Central memory CD8-positive, alpha-beta T cell (primary cell): ENCODE measurements at places on chromosomes 2 and 18.

DNA sequence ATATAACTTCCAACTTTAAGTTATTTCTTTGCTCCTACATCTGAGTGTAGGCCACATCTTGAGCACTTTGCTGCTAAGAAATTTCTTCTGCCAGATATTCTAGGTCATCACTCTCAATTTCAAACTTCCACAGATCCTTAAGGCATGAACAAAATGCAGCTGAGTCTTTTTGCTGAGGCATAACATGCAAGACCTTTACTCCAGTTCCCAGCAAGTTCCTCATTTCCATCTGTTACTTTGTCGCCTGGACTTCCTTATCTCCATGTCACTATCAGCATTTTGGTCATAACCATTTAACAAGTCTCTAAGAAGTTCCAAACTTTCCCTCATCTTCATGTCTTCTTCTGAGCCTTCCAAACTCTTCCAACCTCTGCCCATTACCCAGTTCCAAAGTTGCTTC is 1077.3 kb upstream of the TMEFF2 start:
- no peak for DNase-seq

DNA sequence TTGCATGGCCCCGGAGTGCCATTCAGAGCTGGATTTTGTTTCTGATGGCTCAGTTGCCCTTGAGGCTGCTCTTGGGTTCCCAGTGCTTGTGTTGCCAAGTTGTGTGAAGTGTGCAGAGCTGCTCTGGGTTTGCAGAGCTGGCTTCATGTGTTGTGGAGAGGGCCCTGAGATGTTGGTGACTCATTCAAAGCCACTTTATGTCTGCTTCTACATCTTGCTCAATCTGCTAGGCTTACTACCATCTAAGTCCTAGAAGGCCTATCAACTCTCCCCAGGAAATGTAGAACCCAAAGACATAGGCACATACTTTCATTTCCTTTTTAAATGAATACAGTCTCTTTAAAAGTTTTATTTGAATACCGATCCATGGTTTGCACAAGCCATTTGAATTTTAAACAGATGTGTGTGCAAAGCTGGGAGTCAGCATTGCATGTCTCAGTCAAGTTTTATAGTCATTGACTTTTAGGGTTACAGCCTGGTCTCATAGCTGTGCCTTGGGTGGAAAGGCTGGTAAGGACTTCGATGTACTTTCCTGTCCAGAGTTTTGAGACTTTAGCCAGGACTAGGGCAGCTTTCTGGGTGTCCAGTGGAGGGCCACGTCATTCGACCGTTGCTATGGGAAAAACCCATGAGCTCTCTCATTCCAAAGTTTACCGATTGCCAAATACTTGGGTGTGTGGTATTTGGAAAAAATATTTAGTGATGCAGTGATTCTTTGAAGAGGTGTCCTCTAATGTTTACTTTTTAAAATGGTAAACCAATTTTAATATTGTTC is 105.0 kb downstream of the LTBP1 start:
- no peak for DNase-seq

GRCh38 chr18:24220318-24220688 is 81.4 kb downstream of the CABYR start:
- no peak for DNase-seq

DNA sequence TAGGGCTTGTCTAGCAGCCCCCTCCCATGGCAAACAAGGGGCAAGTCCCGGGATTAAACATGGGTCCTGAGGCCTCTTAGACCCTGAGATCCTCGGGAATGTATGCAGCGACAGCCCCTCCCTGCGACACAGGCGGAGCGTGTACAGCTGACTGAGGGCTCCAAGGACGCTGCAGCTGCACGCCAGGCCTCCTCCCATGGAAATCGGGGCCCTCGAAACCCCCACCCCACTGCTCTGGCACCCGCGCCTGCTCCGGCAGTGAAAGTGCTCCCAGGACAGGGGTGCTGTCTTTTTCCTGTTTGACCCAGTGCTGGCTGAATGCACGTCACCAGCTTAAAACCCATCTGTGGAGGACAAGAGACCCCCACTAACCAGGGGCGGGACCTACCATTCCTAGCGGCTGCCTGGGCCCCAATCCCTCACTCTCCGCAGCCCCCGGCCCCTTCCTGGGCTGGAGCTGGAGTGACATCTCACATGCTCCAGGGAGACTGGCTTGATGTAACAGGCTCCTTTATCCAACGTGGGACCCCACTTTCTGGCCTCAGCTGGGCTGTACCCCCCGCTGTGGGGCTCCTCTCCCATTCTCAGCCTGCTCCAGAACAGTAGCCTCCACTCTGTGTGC is 247.7 kb downstream of the TWIST2 start:
- no peak for DNase-seq

DNA sequence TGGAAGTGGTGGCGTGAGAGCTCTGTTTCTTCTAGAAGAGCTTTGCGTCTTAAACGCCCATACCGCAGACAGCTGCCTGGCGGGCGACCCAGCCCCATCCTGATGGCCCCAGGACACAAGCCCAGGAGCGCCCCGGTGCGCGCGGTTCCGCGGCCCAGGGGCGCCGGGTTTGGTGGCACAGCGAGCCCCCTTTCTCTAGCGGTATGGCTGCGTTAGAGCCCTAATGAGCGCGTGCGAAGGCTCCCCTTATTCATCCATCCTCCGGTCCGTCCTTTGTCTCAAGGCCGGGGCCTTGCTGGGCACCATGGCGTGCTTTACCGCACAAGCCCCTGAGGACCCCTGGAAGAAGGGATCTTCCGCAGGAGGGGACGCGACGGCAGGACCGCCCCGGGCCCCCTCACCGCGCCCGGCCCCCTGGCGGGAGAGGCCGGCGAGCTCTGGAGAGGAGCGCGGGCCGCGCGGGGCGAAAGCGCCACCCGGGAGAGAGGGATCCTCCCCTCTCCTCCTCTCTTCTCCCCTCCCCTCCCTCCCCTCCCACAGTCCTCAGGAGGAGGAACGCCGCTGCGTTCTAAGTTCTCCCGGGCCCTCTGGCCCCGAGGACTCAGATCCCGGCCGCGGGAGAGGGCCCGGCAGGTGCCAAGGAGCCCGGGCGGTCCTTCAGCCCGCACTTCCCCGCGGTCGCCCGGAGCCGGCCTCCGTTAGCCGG is 626 bp upstream of the SLC1A4 start:
- DNase-seq: peak; percentile 22

GRCh38 chr2:44291281-44292248 is 16.3 kb downstream of the SLC3A1 start:
- DNase-seq: no peak

GRCh38 chr2:57728691-57729090 is 317.9 kb upstream of the VRK2 start:
- no peak for DNase-seq

- DNase-seq: no peak
Measured at GRCh38 chr2:85933753-85934594, 45.2 kb upstream of the ST3GAL5 start.

DNA sequence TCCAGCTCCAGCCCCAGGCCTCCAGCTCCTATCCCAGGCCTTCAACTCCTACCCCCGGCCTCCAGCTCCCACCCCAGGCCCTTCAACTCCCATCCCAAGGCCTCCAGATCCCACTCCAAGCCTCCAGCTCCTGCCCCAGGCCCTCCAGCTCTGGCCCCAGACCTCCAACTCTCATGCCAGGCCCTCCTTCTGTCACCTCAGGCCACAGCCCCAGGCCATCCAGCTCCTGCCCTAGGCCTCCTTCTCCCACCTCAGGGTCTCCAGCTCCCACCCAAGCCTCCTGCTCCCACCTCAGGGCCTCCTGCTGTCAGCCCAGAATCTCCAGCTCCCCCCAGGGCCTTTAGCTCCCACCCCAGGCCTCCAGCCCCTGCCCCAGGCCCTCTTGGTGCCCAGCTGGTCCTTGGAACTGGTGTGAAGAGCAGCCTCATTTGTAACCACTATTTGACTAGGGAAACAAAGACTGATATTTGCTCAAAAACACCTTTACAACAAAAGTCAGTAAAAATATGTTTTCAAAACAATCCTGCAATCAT is 67.8 kb upstream of the SALL3 start:
- DNase-seq: no peak
